ENCODE measurements at places on chromosomes 2 and 18.
A peak's percentile ranks its signal among the peaks of the same experiment; 100 is the strongest.

DNA sequence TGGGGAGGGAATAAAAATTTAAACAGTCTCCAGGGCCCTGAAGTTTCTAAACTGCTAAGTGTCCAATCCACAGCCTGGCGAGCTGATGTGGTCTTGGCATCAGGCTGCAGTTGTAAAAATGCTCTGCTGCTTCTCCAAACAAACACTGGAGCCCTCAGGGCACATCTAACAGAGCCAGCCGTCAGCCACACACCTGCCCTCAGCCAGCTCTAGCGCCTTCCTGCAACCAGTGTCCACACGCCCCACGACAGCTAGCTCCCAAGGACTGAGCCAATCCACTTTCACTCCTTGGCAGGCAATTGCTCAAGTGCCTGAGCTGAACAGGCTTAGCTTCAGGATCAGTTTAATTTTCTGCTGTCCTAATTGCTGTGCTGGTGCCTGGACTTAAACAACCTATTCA is 446.4 kb upstream of the RAB12 start:
- DNase-seq, result no peak

- peak; percentile 76 for DNase-seq
These were observed 203.8 kb downstream of the ETAA1 start for GRCh38 chr2:67600946-67601345.

DNA sequence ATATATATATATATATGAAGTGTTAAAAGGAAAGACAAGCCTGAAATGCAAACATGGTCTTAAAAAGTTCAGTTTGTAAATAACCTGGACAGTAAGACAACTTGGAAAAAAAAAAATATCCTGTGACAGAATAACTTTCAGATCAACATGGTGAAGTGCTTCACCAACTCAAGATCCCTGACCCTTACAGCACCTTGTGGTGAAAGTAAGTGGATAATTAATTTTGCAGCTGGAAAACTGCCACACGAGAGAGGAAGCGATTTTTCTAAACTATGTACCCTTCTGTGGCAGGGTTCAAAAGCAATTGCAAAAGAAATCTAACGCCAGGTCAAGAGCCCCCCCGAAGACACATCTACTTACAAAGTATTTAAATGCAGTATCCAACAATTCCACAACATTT is 95.8 kb downstream of the PAX3 start:
- no peak for DNase-seq

- DNase-seq, result peak; percentile 7
These were observed 1.3 kb downstream of the CERS6 start for GRCh38 chr2:168457190-168457895.

- no peak for DNase-seq
These were observed 158.9 kb downstream of the PDE1A start for GRCh38 chr2:182267971-182268370.

DNA sequence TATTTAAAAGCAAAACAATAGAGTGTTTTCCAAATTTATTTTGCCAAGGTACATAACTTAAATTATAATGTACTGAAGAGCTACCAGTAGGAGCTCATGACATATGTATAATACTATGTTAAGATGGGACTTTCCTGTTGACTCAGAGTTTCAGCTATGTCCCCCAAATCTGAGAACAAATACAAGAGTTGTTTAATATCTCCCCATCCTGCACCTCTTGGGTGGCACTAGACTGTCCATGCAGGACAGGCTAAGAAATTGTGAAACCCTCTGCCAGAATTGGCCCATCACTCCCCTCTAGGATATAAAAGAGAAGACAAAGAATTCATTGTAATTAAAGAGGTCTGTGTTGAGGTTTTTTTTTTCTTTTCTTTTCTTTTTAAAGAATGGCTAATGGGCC is 21.7 kb upstream of the CTAGE1 start:
- DNase-seq, result peak; percentile 27

DNA sequence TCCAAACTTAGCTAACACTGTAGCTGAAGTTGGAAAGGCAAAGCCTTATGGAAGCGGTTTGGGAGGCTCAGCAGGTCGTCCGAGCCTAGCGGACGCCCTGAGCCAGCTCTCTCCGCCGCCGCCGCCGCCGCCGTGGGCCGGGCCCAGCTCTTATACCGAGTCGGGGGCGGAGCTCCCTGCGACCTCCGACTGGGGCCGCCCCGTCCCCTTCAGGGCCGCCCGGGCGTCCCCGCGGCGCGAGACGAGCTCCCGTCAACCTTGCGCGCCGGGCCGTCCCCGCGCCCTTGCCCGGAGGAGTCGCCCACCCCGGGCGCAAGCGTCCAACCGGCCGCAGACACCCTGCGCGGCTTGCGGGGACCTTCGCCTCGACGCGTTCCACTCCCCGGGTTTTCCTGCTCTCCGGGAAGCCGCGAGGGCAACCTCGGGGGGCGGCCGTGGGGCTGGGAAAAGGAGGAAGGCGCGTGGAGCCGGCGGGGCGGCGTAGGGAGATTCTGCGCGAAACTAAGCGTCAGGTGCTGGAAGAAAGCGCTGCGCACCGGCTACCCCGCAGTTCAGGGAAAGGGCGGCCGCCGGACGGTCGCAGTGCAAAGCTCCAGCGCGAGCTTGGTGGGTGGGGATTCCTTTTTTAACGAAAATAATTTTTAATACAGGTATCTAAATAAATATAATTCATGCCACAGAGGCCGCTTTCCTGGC is at the start of gene SLC40A1:
Gene SLC40A1, minus strand, starts transcription at position 129 of the 696 bp plus-strand sequence. CDS start 326 bp downstream, outside the sequence.
- DNase-seq, result peak; percentile 75

DNA sequence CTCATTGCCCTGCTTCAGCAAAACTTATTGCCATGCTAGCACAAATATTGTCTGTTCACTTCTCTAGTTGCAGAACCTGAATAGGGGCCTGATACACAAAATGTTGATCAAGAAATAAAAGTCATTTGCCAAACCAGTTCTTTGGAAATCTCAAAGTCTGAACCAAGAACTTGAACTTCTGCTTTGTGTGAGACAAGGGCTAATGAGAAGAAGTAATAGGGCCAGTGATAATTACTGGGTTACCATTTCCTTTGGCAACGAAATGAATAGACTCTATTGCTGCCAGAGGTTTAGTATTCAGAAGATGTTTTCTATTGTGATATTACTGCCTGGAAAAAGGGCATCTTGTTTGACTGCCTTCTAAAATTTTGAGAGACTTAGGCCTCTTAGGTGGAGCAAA is 35.0 kb downstream of the TMEFF2 start:
- no peak for DNase-seq

Measured in cardiac fibroblast (primary cell).